ENCODE measurements at places on chromosomes 3 and 15.

GRCh38 chr3:32399030-32399620 lies 7.5 kb downstream of the CMTM7 start:
- DNase-seq: no peak

GRCh38 chr15:82964890-82965289 lies 12.4 kb upstream of the HOMER2 start:
- DNase-seq: no peak

GRCh38 chr3:186097663-186098451 lies 11.0 kb downstream of the ETV5 start:
- peak; percentile 58 for DNase-seq

GRCh38 chr3:161305095-161305991 lies 66.0 kb downstream of the SPTSSB start:
- no peak for DNase-seq

GRCh38 chr3:37980462-37981347 lies 9.9 kb upstream of the VILL start:
- DNase-seq: peak; percentile 67

- no peak for DNase-seq
Measured at GRCh38 chr15:94080416-94080815, 150.9 kb upstream of the MCTP2 start.

GRCh38 chr3:110027446-110028080 lies 690.2 kb upstream of the DPPA4 start:
- DNase-seq: no peak

GRCh38 chr3:72345237-72345878 lies 502.9 kb downstream of the SHQ1 start:
- DNase-seq: peak; percentile 45

- DNase-seq: no peak
Measured at GRCh38 chr15:91102546-91103330, 2.7 kb downstream of the SV2B start.

GRCh38 chr15:27705056-27705455 lies 394.1 kb downstream of the OCA2 start:
- no peak for DNase-seq

- no peak for DNase-seq
Measured at GRCh38 chr3:71465371-71466036, 118.0 kb downstream of the FOXP1 start.

DNA sequence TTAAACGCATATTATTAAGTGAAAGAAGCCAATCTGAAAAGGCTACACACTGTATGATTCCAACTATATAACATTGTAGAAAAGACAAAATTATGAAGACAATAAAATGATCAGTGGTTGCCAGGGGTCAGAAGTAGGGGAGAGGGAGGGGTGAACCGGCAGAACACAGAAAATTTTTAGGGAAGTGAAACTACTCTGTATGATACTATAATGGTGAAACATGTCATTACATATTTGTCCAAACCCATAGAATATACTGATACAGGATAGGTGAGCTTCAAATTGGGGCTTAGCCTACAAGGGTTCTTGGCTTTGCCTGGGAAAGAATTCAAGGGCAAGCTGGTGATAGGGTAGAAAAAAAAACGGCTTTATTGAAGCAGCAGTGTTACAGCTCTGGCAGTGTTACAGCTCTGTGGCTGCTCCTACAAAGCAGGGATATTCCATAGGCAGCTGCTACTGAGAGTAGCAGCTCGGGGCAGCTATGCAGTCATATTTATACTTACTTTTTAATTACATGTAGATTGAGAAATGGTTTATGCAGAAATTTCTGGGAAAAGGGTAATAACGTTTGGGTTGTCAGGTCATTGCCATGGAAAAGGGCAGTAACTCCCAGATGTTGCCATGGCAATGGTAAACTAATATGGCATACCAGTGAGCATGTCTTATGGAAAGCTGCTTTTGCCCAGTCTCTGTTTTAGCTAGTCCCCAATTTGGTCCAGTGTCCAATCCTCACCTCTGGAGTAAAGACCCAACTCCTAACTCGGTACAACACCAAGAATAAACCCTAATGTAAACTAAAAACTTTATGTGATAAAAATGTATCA lies 125.1 kb upstream of the SLC25A36 start:
- DNase-seq: no peak

DNA sequence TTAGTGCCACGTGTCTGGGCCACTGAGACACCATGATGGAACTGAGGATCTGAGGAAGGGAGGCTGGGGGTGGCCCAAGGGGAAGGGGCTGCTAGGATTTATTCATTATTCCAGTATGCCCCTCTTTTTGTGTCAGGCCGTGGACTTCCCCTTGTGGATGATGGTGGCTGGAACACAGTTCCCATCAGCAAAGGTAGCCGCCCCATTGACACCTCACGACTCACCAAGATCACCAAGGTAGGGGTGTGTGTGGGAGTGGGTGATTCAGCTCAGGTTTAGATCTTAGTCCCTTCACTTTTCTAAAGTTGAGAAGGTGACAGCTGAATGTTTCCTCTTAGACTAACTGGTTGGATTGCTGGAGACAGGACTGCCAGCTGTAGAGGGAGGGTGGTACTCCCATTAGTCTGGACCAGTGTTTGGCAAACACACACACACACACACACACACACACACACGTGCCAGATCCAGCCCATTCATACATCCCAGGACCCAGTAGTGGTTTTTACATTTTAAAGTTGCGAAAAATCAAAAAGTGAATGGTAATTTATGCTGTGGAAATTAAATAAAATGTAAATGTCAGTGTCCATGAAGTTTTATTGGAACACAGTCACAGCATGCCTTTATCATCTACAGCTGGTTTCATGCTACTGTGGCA lies 11.4 kb downstream of the EIF4G1 start:
- no peak for DNase-seq

DNA sequence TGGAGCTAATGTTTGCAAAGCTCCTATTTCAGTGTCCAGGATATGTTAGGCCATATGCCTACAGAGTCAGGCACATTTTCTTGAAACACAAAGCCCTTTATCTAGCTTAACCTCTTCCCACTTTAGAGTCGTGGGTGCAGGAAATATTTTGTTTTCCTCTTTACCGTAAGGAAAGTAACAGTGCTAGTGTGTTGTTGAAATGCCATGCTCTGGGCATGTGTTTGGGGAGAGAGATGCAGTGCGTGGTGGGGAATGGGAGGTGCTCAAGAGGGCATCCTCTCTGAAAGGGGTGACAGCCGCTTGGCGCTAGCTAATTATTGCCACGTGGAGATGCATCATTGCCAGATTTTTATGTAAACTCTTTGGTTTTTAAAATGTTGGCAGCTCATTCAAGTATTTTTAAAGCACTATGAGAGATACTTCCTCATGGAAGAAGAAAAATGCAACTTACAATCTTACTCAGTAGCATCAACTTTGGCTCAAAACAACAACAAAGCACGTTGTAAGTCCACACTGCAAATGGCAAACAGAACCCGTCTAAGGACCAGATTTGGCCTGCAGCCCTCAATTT lies 152.6 kb downstream of the LPP start:
- no peak for DNase-seq

DNA sequence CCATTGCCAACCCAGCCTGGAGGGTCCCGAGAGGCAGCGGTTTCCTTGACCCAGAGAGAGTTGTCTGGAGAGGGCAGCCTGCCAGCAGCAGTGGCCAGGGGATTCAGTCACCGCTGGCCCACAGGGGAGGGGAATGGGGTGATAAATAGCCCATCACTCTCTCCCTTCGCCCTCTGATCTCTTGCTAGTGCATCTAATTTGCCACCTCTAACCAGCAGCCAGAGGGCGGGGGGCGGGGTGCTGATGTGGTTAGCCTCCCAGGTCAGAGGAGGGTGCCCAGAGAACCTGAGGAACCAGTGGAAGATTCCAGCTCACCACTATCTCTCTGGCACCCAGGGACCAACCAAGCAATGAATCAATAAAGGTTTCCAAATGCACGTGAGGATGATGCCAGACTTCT lies 35.1 kb upstream of the SLC6A11 start:
- peak; percentile 11 for DNase-seq

- no peak for DNase-seq
Measured at GRCh38 chr3:71987828-71988227, 202.9 kb upstream of the PROK2 start.

DNA sequence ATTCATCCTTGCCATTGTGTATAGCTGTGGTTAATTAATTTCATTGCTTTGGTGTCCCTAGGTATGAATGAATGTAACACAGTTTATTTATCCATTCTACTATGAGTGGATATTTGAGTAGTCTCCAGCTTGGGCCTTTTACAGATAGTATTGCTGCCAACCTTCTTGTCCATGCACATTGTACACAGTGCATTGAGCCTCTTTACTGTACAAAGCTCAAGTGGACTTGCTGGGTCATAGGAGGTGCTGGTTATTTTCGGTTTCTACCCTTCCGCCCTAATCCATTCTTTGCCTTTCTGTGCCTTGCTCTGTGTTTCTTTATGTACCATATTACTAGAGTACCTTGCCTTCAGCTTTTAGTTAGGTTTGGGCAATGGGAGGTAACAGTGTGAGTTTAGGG lies 60.7 kb downstream of the DUT start:
- no peak for DNase-seq
